Hepatocyte (in vitro differentiated cells): ENCODE measurements at places on chromosomes 4 and X. TPM values are rescaled to one million over a fixed set of nuclear protein-coding genes. Genes with fewer than 3 reads are reported as not detected.

GRCh38 chrX:153926858-153927671 lies 1.0 kb upstream of the ARHGAP4 start:
- H3K4me3 ChIP-seq: peak overlapping the region; percentile 38
- H3K27ac ChIP-seq: peak overlapping the region; percentile 95
- H3K36me3 ChIP-seq: no peaks in the 10 kb centered on the region
- H3K4me1 ChIP-seq: peaks cover 7% of the 10 kb centered on the region
- H3K27me3 ChIP-seq: no peaks in the 10 kb centered on the region
- peak; percentile 41 for DNase-seq

GRCh38 chr4:128690011-128690410 lies 119.5 kb upstream of the JADE1 start:
- no peak overlapping the region for H3K27ac ChIP-seq
- H3K27me3 ChIP-seq: no peaks in the 10 kb centered on the region
- DNase-seq: no peak
- H3K4me1 ChIP-seq: peaks cover 23% of the 10 kb centered on the region

- H3K27ac ChIP-seq: no peak overlapping the region
- H3K27me3 ChIP-seq: no peaks in the 10 kb centered on the region
- H3K36me3 ChIP-seq: no peaks in the 10 kb centered on the region
Observed at GRCh38 chrX:124769166-124769565, 422.8 kb downstream of the SH2D1A start.

GRCh38 chr4:147693218-147693617 lies 9.3 kb upstream of the PRMT9 start:
- no peaks in the 10 kb centered on the region for H3K36me3 ChIP-seq
- H3K27ac ChIP-seq: peak overlapping the region; percentile 62
- no peaks in the 10 kb centered on the region for H3K27me3 ChIP-seq
- H3K4me3 ChIP-seq: no peak overlapping the region
- no peaks in the 10 kb centered on the region for H3K4me1 ChIP-seq

The BEX5 gene
- total RNA-seq: 7.4 and 11.8 TPM in 2 replicates

The JCHAIN gene
- total RNA-seq: 0.44 TPM in 1 of 2 replicates, not detected in the other
